SW480 (cell line): ENCODE measurements at places on chromosomes 16 and 17.
A peak's percentile ranks its signal among the peaks of the same experiment; 100 is the strongest.

DNA sequence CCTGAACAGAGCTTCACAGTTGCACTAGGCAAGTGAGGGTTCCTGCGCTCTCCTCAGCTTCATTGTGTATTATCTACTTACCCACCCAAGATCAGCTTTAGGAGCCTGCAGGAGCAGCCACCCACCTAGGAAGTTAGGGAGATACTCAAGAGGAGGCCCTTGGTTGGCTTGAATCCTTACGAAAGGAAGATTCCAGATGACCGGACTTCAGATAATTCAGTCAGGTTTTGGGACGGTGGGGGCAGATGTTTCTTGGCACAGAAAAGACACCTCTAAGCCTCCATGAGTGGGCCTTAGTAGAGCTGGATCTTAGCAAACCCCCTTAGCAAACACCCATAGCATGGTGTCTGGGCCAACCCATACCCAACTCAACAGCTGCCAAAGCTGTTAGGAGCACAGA, 2.4 kb upstream of the CBFB start:
- DNase-seq, result no peak

DNA sequence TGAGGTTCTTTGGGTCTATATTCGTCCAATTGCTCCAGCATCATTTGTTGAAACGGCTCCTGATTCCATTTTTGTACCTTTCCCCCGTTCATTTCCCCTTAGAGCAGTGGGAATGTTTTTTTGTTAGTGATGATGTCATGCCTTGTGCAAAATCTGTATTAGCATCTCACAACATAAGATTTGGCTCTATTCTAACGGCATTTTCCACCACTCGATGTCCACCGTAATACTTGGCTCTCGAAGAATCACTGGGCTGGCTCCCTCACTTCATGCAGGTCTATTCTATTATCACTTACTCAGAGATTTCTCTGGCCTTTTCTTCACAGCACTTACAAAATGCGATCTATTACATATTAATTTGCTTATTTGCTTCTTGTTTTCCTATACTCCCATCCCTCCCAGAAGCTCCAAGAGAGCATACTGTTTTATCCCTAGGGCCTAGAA, 571 bp upstream of the NME1 start:
- peak; percentile 60 for DNase-seq

GRCh38 chr16:89393738-89394406, 96.5 kb downstream of the ANKRD11 start:
- DNase-seq, result no peak

GRCh38 chr17:30326809-30327208, 7.0 kb downstream of the TMIGD1 start:
- no peak for DNase-seq

DNA sequence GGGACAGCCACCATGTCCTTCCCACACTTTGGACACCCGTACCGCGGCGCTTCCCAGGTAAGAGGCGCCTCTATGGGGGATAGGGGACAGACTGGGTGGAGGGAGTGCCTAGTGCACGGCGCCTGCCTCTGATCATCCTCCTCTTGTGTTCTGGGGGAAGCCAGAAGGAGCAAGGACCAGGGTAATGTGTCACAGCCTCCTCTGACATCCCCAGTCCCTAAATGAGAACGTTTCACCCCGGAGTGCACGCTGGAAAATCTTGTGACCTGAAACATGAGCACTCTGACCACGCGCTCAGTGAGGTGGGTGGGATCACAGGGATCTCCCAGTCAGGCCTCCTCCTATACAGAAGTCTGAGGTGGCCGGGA, 1.1 kb downstream of the IRX6 start:
- DNase-seq, result no peak

GRCh38 chr17:81468770-81469121, 43.9 kb downstream of the ACTG1 start:
- no peak for DNase-seq

DNA sequence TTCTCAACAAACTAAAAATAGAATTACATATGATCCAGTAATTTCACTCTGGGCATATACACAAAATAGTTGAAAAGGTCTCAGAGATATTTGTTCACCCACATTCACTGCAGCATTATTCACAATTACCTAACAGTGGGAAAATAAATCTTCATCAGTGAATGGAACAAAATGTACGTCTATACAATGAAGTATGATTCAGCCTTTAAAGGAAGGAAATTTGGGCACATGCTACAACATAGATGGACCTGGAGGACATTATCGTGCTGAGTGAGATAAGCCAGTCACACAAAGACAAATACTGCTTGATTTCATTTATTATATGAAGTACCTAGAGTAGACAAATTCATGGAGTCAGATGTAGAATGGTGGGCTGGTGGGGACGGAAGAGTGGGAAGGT, 47.0 kb downstream of the MFSD11 start:
- DNase-seq, result no peak
